ENCODE measurements at places on chromosomes 5 and 9.

GRCh38 chr9:120281665-120282064 is 298.3 kb downstream of the CDK5RAP2 start:
- DNase-seq, result no peak

- no peak for DNase-seq
Observed at GRCh38 chr9:88754886-88755285, 219.9 kb downstream of the NXNL2 start.

DNA sequence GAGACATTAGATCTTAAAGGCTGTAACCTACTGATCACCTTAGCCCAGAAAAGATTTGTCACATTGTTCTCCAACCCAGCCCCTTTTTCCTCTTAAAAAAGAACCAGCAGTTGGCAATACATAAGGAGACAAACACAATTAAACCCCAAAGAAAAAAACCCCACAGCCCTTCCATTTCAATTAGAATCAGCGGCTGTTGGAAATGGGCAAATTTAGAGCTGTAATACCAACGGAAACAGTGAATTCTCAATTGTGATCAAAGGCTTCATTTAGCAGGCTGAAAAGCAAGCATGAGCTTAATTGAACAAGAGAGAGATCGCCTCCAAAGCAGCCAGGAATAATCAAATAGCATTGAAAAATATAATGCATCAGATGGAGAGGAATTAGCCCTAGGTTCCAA is 153.6 kb downstream of the FAM114A2 start:
- DNase-seq, result no peak

GRCh38 chr5:7802855-7803254 is 48.1 kb downstream of the CFAP90 start:
- no peak for DNase-seq

GRCh38 chr5:170538096-170538465 is 34.3 kb downstream of the KCNIP1 start:
- DNase-seq, result no peak

- no peak for DNase-seq
Observed at GRCh38 chr5:115844321-115844817, 2.6 kb downstream of the AP3S1 start.

DNA sequence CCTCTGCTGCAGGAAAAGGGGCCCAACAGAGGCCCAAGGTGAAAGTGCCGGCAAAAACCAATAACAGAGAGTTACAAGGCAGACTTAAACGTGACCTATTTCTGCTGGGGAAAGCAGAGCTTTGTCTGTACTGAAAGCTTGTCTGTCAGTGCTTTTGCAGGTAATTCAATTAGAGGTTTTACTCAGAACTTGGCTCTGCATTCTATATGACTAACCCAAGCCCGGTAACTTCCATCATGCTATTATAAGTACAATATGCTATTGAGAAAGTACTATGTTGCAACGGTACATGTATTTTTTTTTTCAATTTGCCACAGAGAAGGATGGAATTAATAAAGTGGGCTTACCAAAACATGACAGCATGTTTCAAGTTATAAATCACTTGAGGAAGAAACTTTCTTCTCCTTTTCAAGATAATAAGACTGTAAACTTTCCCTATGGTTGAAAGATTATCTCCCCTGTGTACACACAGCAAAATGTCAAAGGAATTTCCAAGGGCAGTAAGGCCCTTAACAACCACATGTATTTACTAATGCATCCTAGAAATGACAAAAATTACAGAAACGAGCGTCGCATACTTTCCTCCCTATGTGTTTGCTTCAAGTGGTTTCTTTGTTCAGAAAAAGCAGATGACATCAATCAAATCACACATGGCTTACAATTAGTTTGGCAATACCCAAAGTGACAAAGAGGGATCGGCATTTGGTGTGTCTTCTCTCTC is 282.4 kb downstream of the EFNA5 start:
- no peak for DNase-seq

GRCh38 chr5:150987746-150988145 is 32.6 kb upstream of the GPX3 start:
- no peak for DNase-seq

DNA sequence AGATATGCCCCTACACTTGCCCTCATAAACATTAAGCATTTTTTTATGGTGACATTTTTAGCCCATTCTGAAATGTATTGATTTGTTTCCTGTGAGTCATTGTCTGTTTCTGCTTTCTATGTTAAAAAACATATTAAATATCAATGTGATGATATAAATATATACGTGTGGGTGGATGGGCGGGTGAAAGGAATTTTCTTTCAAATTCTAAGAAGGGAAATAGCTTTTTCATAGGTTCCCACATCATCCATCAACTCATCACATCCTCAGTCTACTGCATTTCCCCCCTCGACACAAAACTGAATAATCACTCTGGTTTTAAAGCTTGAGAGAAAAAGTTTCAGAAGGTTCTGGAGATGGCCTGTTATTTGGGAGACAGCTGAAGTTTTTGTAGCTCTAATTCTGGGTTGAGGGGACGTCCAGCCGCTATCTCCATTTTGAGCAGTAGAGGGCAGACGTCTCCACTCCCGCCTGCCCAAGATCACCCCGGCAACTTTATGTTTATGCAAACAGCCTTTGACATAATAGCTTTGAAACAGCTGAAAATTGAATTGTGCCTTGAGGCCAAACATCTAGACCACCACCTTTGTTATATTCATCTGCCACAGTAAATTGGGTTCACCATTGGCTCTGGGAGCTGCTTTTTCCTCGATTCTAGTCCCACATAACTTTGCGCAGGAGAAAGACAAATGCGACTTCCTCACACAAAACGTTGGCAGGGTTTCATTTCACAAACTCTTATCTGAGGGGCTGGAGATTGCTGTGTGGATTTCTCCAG is 216.2 kb upstream of the CLINT1 start:
- peak; percentile 17 for DNase-seq

- DNase-seq, result no peak
Observed at GRCh38 chr5:152255411-152255810, 149.7 kb downstream of the NMUR2 start.

DNA sequence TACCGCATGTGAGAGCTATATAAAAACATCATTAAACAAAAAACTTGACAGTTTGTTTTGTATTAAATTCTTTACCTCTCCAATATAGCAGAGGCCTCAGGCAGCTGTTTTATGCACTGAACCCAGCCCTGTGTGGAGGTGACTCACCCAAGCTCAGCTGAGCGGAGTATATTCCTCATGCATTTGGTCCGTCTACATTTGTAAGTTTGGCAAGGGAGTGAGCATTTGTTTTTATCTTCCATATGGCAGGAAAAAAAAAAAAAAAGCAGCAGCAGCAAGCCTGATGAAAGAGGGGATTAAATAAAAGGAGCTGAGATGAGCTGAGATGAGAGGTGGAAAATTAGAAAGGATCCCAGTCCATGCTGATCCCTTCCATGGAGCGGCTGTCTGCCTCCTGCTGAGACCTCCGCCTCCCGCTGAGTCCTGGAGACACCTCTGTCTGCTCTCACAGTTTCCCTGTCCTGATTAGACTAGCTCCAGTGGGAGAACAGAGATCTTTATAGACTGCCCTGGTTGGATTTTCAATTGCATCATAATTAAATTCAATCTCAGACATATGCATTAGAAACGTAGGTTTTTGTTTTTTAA is 112.0 kb upstream of the CTNND2 start:
- DNase-seq, result no peak

DNA sequence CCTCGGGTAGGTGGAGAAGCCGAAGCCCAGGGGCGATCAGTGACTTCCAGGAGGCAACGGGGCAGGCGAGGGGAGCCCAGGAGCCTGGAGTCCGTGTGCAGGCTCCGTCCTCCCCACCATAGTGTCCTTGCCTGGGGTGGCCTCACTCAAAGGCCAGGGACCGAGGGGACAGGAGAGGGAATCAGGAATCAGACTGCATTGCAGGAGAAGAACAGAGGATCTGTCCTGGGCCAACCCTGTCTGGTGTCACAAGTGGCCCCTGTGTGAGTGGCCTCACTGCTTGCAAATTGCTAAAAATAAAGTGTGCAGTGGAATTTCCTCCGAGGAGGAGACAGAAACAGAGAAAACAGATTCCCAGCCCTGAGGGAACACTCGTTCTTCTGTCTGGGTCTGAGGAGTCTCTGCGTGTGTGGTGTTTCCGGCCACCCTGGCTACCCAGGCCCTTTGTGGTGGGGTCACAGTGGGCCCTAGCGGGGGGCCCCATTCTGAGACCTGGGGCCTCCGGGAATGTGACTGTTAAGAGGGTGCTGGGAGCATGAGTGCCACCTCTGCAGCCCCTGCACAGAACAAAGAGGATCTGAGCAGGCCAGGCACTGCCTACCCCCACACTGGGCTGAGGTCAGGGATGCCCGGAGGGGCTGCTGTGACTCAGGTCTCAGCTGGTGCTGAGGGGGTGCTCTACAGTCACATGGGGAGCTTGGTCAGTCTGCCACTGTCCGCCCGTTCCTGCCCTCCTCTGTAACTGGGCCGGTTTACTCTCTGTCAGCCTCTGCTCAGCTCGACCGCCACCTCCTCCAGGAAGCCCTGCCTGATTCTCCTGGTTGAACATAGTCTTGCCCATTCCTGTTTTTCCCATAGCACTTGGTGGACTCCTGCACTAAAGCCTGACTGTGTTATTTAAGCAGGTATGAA is 7.4 kb downstream of the TRAF1 start:
- no peak for DNase-seq

DNA sequence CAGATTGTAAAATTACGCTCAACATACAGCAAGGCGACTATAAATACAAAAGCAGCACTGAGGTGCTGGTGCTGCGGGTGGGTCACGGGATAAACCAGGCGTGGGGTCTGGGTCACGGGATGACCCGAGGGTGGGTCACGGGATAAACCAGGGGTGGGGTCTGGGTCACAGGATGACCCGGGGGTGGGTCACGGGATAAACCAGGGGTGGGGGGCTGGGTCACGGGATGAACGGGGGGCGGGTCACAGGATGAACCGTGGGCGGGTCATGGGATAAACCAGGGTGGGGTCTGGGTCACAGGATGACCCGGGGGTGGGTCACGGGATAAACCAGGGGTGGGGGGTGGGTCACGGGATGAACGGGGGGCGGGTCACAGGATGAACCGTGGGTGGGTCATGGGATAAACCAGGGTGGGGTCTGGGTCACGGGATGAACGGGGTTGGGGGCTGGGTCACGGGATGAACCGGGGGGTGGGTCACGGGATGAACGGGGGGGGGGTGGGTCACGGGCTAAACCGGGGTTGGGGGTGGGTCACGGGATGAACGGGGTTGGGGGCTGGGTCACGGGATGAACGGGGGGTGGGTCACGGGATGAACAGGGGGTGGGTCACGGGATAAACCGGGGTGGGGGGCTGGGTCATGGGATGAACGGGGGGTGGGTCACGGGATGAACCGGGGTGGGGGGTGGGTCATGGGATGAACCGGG is 30.2 kb upstream of the SLC9A3 start:
- DNase-seq, result no peak

DNA sequence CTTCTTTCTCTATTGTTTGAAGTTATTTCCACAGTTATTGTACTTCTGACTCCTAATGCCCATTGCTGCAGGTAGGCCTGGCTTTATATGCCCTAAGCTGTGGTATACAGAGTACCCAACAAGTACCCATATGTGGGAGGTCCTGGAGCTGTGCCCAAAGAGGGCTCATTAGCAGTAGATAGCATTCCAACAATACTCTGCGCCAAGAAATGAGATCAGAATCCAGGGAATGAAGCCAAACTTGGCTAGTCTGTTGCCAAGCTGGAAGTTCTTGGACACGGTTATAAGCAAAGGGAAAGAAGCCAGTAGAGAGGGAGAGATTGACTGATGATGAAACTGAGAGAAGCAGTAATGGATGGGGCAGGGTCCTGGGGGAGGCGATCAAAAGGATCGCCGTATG is 29.7 kb upstream of the FAM169A start:
- DNase-seq, result no peak

DNA sequence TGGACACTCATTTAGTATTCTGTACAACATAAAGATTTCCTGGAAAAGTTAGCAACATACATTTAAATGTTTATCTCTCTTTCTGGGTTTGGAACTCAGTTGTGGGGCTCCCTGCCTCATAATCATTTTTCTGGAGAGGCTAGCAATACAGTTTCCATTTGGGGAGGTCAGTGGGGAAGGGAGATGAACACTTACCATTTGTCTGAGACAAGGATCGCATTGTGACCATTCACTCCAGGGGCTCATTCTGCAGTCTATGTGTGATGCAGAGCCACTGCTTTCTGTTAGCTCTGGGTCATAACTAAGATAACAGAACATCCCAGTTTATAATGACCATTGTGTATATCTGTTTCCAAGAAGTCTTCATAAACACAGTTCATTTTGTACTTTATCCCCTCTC is 22.4 kb downstream of the C9 start:
- DNase-seq, result no peak

GRCh38 chr5:63025679-63026078 is 447.1 kb downstream of the LRRC70 start:
- DNase-seq, result no peak

DNA sequence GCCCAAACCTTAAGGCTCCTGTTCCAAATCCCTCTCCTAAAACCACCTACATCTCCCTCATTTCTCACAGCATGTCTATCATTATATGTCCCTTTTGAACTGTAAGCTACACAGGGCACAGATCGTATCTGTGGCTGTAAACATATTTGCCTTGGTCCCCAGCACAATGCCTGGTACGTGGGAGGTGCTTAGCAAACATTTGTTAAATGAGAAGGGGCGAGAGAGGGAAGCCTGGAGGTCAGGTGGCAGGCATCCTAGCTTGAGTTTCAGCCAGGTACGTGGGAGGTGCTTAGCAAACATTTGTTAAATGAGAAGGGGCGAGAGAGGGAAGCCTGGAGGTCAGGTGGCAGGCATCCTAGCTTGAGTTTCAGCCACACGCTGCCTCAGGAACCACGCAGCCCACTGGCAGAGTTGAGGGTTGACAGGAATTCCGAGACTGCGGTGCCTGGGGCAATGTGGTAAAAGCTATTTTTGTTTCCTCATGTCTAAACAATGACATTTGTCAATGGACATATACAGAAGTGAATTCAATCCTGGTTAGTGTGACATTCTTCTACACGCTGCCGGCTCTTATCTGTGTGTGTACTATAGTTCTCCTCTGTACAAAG is 113.6 kb downstream of the EFNA5 start:
- DNase-seq, result no peak

DNA sequence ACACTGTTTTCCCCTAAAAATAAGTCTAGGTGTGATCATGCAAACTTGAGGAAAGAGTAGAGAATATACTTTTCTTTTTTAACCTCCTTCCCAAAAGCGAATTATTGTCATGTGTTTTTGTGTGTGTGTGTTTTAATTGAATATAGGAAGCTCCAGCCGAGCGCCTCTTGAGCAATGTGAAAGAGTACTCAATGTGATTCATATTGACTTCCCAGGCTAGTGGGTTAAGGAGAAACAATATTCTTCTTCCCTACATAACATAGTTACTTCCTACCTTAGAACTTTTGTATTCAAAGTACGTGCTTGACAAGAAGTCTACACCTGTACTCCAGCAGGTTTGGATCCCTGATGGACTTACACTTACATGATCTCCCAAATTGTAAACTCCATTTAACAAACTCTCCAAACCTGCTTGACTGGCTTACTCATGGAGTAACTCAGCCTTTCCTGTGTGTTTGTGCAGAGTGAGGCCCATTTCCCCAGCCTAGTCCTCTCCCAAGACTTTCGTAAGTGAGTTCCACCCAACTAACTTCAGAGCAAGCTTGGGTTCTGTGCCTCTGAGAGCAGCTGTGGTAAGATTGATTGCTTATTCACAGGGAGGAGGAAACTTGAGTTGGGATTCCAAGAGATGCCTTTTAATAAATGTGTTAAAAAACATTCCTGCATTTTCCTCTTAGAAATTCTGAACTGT is 9.3 kb downstream of the SLC28A3 start:
- no peak for DNase-seq

GRCh38 chr5:34531751-34532360 is 124.3 kb upstream of the RAI14 start:
- DNase-seq, result no peak

All from stimulated activated CD4-positive, alpha-beta T cell treated with anti-CD3 and anti-CD28 coated beads, Interleukin-1b, Interleukin-23, amount 100 ng/mL, for 1 hour (primary cell).